ENCODE measurements at places on chromosomes 3 and 15. TPM values are rescaled to one million over a fixed set of nuclear protein-coding genes. Genes with fewer than 3 reads are reported as not detected.

GOLGA8A gene
- 160 TPM for total RNA-seq

AADACL2 gene
- total RNA-seq: not detected

RPL22L1 gene
- total RNA-seq: 53.8 TPM

GABRR3 gene
- not detected for total RNA-seq

LINGO1 gene
- 35.1 TPM for total RNA-seq

MST1 gene
- 47.5 TPM for total RNA-seq

HYAL1 gene
- total RNA-seq: 3.1 TPM

SLC24A5 gene
- total RNA-seq: not detected

KLF15 gene
- 17.7 TPM for total RNA-seq

ARHGAP11A gene
- 30.1 TPM for total RNA-seq

DGKG gene
- total RNA-seq: 0.17 TPM

XCR1 gene
- total RNA-seq: not detected

Data from progenitor cell of endocrine pancreas (in vitro differentiated cells).